ENCODE measurements at places on chromosomes 7 and 10. TPM values are rescaled to one million over a fixed set of nuclear protein-coding genes. Genes with fewer than 3 reads are reported as not detected.

DNA sequence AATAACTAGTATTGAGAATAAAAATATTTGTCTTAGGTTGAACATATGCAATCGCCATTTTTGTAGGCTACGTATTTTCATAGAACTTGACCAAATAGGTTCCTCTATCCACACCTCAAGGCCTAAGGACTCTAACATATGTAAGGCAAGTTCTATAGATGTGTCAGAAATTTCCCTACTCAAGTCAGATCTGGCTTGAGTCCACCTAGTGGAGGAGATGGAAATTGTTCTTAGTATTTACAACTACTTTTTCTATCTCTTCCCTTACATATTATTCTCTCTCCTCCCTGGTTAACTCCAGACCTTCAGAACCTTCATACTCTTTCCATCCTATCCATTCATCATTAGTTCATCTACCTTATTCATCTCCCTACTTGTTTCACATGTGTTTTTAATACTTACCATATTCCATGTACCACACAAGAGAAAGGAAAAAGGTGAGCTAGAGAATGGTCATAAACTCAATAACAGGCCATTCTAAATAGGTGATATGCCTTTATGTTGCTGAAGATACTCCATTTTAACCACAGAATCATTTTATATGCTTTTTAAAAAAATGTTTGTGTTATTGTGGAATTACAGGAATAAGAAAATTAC is 174.5 kb upstream of the HDAC9 start:
- DNase-seq, result peak; percentile 67

SFMBT2 gene
- 17.0 TPM for total RNA-seq

GRCh38 chr7:35975851-35976454 is 175.1 kb downstream of the SEPTIN7 start:
- DNase-seq, result no peak

SHTN1 gene
- total RNA-seq, result 49.1 TPM

DNA sequence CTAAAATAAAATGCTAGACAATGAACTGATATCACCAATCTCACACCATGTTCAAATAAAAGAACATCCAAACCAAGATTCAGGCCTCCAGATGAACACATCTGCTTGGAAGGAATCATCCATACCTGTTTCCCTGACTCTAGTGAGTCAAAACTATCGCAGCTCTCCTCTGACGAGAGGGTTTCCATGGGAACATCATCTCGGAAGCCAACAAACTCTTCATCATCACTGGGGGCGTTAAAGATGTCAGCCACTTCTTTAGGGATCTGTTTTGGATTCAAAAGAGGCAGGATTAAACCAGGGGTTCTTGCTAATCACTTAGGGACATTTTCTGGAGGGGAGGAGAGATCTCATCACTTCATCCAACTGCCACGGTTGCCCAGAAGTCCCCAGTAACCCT is 29.1 kb downstream of the CDCA7L start:
- DNase-seq, result no peak

DNA sequence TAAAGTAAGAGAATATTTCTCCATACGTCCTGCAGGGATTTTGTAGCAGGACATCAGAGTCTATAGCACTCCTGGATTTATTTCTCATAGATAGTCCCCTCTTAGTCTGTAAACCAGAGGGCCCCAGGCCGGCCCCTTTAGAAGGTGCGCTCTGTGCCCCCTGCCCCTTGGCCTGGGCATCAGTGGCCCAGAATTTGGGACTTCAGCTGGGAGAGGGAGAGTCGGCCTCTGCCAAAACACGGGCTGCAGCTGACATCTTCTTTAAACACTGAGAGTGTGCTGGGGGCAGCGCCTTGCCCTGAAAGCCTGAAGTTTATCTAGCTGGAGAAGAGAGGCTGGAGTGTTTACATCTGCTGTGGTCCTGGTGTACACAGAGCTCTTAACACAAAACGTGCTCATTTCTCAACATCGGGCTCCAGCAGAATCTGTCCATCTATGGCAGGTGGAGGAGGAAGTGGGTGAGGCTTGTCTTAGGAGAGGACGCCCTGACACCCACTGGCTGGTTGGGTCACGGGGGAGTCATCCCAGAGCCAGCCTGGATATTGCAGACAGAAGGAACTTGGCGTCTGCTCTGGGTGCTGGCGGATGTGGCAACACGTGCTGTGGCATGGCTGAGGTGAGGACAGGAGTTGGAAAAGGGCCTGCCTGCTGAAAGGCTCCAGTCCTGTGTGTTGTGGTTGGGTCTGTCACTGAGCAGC is 5.0 kb upstream of the TACR2 start:
- peak; percentile 70 for DNase-seq

SCART1 gene
- total RNA-seq, result 0.89 TPM

DNA sequence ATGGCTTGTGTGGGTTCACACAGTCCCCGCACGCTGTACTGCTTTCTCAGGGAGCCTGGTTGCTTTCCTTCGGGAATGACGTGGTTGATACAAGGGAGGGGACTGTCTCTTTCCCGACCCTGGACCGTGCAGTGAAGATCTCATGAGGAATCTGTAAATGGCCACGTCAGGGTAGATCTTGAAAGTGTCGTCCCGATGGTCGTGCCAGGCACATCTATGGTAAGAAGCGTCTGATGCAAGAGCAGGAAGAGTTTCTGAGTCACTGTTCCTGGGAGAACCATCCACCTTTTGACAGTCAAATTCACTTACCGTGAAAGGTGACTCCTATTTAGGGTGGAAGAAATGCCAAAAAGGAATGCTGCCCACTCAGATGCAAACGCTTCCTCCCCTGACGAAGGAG is 500.4 kb downstream of the PTPRN2 start:
- no peak for DNase-seq

CPA4 gene
- not detected for total RNA-seq

DNA sequence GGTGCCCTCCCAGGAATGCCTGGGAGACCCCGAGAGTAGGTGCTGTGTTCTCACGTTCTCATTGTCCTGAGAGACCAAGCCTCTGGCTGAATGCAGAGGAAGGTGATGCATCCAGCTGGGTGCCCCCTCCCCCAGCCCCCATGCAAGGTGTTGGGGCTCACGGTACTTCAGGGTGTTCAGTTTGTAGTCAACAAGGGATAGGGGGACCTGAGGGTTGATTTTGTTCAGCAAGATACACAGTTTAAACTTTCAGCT is 60.4 kb upstream of the DUSP5 start:
- no peak for DNase-seq

GRCh38 chr7:36408589-36408988 is 18.9 kb downstream of the ANLN start:
- DNase-seq, result no peak

DNA sequence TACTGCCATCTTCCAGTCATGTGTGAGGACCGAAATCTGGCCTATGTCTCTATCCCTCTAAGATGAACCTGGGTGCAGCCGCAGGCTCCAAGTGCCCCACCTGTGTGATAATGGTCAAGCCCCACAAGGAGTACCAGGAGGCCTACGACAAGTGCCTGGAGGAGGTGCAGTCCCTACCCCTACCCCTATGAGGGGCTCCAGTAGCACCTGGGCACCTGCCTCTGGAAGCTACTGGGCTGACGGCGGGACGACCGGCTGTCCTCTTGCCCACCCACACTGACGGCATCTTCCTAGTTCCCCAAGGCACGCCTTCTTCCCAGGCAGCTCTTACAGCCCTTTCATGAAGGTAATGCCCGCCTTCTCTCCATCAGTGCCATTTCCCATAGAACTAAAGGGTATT is 47.4 kb downstream of the HOXA1 start:
- DNase-seq, result no peak

Data from stomach (tissue), 19 donors.